ENCODE measurements at places on chromosomes 2 and 18.

DNA sequence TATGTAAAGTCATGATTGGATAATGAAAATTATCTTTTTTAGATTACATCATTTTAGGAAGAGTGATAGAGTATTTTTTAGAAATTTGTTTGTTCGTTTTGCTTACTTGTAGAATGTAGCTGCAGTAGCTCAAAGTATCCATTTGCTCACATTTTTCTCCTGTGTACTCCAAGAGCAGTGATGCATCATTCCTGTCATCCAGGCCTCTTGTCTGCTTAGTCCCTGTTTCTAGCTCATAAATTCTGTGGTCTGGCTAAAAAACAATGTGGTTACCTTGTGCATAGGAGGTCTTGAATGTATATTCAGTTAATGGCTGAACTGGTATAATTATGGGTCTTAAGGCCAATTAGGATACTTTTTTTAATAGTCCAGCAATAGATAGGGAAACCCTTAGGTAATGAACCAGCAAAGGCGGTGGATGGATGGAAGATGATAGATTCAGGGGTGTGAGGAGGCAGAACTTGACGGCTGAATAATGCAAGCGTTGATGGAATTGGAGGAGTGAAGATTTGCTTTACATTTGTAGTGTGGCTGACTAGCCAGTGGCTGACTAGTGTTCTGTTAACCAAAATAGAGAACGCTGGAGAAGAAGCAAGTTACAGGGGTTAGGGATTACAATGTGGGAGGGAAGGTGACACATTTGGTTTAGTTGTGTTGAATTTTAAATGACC, 145.0 kb downstream of the ZNF407 start:
- no peaks in the 10 kb centered on the region for H3K27me3 ChIP-seq
- no peak overlapping the region for H3K4me3 ChIP-seq
- no peaks in the 10 kb centered on the region for H3K4me1 ChIP-seq

- H3K4me1 ChIP-seq, result no peaks in the 10 kb centered on the region
- H3K36me3 ChIP-seq, result no peaks in the 10 kb centered on the region
- H3K4me3 ChIP-seq, result no peak overlapping the region
- H3K27ac ChIP-seq, result no peak overlapping the region
These were observed 54.5 kb downstream of the LYPD1 start for GRCh38 chr2:132615329-132616085.

- no peak overlapping the region for H3K27ac ChIP-seq
- H3K27me3 ChIP-seq, result no peaks in the 10 kb centered on the region
These were observed 195.4 kb downstream of the SPP2 start for GRCh38 chr2:234245945-234246344.

GRCh38 chr2:86787736-86788135, 3.0 kb downstream of the CD8A start:
- H3K27ac ChIP-seq, result no peak overlapping the region
- H3K4me1 ChIP-seq, result peaks cover 22% of the 10 kb centered on the region
- DNase-seq, result no peak
- H3K36me3 ChIP-seq, result peaks cover 2% of the 10 kb centered on the region

DNA sequence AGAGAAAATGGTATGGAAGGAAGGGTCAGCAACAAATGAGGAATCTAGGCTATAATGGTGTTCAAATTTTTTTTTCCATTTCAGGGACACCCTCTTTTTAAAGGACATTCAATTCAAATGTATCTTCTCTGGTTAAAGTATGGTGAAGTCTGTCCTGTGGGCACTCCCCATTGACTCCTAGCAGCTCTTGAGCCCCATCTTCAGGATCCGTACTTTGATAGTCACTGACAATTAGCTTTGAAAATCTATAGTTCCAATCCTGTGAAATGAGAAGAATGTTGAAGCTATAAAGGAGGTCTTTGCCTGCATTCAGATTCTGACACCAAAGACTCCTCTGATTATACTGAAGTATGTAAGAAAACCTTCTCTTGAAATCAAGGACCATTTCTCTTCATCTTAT, 43.3 kb downstream of the KCNH7 start:
- H3K4me3 ChIP-seq, result no peak overlapping the region
- H3K4me1 ChIP-seq, result no peaks in the 10 kb centered on the region
- no peak for DNase-seq
- H3K36me3 ChIP-seq, result no peaks in the 10 kb centered on the region
- H3K27me3 ChIP-seq, result no peaks in the 10 kb centered on the region
- H3K27ac ChIP-seq, result no peak overlapping the region

DNA sequence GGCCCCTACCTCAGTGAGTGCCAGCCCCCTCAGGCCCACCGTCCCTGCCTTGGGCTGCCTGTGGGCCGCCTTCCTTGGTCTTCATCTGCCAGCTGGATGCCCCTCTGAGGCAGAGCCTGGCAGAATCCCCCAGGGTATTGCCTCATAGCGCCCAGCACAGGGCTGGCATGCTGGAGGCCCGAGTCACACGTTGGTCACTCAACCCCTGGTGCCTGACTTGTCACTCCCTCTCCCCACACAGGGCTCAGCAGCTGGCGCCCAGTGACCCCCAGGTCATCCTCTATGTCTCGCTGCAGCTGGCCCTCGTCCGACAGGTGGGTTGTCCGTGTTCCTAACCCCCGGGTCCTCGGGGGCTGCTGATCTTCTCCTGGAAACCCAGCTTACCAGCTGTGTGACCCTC, 108.4 kb upstream of the MCFD2 start:
- no peak for DNase-seq
- H3K36me3 ChIP-seq, result peaks cover 36% of the 10 kb centered on the region
- H3K27me3 ChIP-seq, result no peaks in the 10 kb centered on the region
- peaks cover 23% of the 10 kb centered on the region for H3K4me1 ChIP-seq
- no peak overlapping the region for H3K4me3 ChIP-seq

DNA sequence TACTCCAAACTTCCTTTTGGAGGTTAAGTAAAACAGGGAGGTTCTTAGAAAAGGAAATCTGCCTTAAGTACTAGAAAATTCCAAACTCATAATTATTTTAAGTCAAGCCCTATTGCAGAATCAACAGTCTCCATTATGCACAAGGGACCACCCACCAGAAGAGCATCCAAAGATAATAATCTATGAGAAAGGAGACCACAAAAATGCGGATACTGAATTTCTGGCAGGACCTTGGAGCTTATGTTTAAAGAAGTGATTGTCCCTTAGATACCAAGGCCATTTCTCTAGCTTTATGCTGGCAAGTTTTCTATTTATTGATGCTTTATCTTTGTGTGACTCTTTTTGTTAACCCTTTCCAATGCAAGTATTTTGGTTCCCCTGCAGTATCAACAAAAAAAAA, 404.0 kb upstream of the MMADHC start:
- no peaks in the 10 kb centered on the region for H3K4me1 ChIP-seq
- DNase-seq, result no peak
- no peak overlapping the region for H3K27ac ChIP-seq
- no peaks in the 10 kb centered on the region for H3K36me3 ChIP-seq
- H3K27me3 ChIP-seq, result no peaks in the 10 kb centered on the region
- no peak overlapping the region for H3K4me3 ChIP-seq

- no peak overlapping the region for H3K4me3 ChIP-seq
- H3K4me1 ChIP-seq, result no peaks in the 10 kb centered on the region
- H3K36me3 ChIP-seq, result no peaks in the 10 kb centered on the region
These were observed 212.1 kb upstream of the NETO1 start for GRCh38 chr18:73079920-73080319.

DNA sequence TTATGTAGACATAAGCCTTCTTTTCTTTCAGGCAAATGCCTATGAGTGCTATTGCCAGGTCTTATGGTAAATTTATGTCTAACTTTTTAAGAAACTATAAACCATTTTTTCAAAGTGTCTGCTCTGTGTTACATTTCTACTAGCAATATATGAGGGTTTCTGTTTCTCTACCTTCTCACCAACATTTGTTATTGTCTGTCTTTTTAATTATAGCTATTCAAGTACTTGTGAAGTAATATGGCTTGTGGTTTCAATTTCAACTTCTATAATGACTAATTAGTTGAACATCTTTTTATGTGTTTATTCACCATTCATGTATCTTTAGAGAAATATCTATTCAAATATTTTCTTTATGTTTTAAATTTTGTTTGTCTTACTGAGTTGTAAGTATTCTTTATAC, 213.1 kb upstream of the MC4R start:
- H3K36me3 ChIP-seq, result no peaks in the 10 kb centered on the region
- H3K4me3 ChIP-seq, result no peak overlapping the region
- no peaks in the 10 kb centered on the region for H3K4me1 ChIP-seq
- no peak overlapping the region for H3K27ac ChIP-seq
- no peaks in the 10 kb centered on the region for H3K27me3 ChIP-seq

GRCh38 chr2:8412082-8412481, 269.8 kb upstream of the ID2 start:
- H3K27ac ChIP-seq, result no peak overlapping the region
- peaks cover under 1% of the 10 kb centered on the region for H3K36me3 ChIP-seq
- no peak overlapping the region for H3K4me3 ChIP-seq
- peaks cover 2% of the 10 kb centered on the region for H3K27me3 ChIP-seq

DNA sequence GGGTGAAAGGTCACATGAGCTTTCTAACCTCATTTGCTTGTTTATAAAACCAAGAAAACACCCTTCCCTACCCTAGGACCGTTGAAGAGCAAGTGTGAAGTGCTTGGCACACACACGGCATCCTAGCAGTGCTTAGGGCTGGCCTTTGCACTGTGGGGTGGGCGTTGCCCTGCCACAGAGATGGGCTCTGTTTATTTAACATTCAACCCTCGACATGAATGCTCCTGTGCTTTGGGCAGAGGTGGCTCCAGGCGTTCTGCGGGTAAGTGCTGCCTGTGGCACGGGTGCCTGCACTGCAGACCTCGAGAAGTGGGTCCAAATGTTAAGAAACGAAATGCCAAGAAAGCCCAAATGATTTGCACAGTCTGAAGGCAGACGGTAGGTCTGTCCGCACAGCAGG, 170.1 kb downstream of the FHOD3 start:
- H3K4me3 ChIP-seq, result no peak overlapping the region
- DNase-seq, result no peak
- no peaks in the 10 kb centered on the region for H3K4me1 ChIP-seq
- no peak overlapping the region for H3K27ac ChIP-seq
- H3K36me3 ChIP-seq, result no peaks in the 10 kb centered on the region

DNA sequence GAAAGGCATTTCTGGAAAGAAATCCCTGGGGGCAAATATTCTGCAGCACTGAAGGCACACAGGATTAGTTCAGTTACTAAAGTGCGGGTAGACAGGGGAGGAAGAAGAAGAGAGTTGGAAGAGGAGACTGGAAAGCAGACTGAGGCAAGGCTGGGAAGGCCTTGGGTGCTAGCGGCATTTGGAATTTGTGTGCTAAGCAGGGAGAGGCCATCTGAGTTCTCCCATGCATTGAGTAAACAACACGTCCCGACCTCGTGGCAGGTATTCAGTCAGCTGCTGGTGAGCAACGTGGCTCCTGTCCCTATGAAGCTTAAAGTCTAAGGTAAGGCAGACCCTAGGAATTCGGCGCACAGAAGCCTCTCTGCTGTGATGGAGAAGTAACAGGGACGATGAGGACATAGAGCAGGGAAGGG, 30.7 kb downstream of the ATP8B1 start:
- H3K27ac ChIP-seq, result no peak overlapping the region
- no peak overlapping the region for H3K4me3 ChIP-seq
- H3K27me3 ChIP-seq, result no peaks in the 10 kb centered on the region
- no peak for DNase-seq
- no peaks in the 10 kb centered on the region for H3K4me1 ChIP-seq
- no peaks in the 10 kb centered on the region for H3K36me3 ChIP-seq

DNA sequence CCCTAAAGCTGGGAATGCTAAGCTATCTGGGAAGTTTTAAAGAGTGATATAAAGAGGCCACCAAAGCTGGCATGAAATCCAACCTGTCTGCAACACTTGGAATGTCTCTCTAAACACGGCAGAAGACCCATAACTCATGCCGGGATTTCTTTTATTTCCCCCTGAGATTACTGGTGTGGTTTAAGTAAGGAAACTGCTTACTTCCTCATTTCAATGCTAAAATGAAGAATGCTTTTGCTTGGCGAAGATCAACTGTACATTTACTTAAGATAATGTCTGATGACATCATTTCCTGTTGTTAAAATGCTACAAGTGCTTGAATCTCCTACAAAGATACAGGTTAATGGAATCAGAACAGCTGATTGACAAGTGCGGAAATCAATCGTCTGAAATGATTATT, 353.8 kb upstream of the SALL3 start:
- H3K27me3 ChIP-seq, result no peaks in the 10 kb centered on the region
- DNase-seq, result no peak
- no peaks in the 10 kb centered on the region for H3K4me1 ChIP-seq
- H3K4me3 ChIP-seq, result no peak overlapping the region
- H3K27ac ChIP-seq, result no peak overlapping the region

DNA sequence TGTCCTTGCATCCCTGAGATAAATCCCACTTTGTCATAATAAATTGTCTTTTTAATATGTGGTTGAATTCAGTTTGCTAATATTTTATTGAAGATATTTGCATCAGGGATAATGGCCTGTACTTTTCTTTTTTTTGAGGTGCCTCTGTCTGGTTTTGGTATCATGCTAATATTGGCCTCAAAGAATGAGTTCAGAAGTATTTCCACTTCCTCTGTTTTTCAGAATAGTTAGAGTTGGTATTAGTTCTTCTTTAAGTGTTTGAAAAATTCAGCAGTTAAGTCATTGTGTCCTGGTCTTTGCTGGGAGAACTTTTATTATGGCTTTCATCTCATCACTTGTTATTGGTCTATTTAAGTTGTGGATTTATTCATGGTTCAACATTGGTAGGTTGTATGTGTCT, 464.1 kb upstream of the CRIM1 start:
- no peak overlapping the region for H3K4me3 ChIP-seq
- peaks cover 4% of the 10 kb centered on the region for H3K27me3 ChIP-seq
- no peak overlapping the region for H3K27ac ChIP-seq
- no peaks in the 10 kb centered on the region for H3K36me3 ChIP-seq

- no peak for DNase-seq
- no peak overlapping the region for H3K27ac ChIP-seq
- H3K4me1 ChIP-seq, result no peaks in the 10 kb centered on the region
- H3K4me3 ChIP-seq, result no peak overlapping the region
- H3K36me3 ChIP-seq, result no peaks in the 10 kb centered on the region
These were observed 126.6 kb downstream of the ZNF532 start for GRCh38 chr18:58991167-58991798.

- H3K36me3 ChIP-seq, result no peaks in the 10 kb centered on the region
- no peaks in the 10 kb centered on the region for H3K4me1 ChIP-seq
- no peak overlapping the region for H3K27ac ChIP-seq
- DNase-seq, result no peak
These were observed 251.8 kb upstream of the SMIM21 start for GRCh38 chr18:75679331-75679730.

GRCh38 chr2:25309402-25309801, 32.3 kb downstream of the DNMT3A start:
- H3K36me3 ChIP-seq, result peaks cover 45% of the 10 kb centered on the region
- H3K4me3 ChIP-seq, result no peak overlapping the region
- DNase-seq, result peak; percentile 74
- no peak overlapping the region for H3K27ac ChIP-seq

Measured in activated CD4-positive, alpha-beta T cell treated with anti-CD3 and anti-CD28 coated beads, Interleukin-2, amount 10 ng/mL, durations not matched to agents 7 days and 5 days (primary cell).